ENCODE measurements at places on chromosomes 5 and 9.
A peak's percentile ranks its signal among the peaks of the same experiment; 100 is the strongest.

DNA sequence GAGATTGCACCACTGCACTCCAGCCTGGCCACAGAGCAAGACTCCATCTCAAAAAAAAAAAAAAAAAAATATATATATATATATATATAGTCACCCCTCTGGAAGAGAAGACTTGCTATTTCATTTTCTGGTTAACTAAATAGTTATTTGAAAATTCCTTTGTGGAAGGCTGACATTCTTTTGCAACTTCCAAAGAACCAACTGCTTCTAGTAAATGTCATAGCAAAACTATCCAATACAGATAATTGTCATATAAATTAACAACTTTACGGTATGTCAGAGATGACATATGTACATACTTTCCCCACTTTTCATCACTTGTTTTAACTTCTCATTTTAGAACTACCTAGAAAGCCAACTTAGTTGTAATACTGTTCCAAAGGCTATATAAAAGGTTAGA is 50.9 kb downstream of the PRUNE2 start:
- no peak for DNase-seq

GRCh38 chr9:36855448-36856315 is 178.4 kb downstream of the PAX5 start:
- peak; percentile 61 for DNase-seq

DNA sequence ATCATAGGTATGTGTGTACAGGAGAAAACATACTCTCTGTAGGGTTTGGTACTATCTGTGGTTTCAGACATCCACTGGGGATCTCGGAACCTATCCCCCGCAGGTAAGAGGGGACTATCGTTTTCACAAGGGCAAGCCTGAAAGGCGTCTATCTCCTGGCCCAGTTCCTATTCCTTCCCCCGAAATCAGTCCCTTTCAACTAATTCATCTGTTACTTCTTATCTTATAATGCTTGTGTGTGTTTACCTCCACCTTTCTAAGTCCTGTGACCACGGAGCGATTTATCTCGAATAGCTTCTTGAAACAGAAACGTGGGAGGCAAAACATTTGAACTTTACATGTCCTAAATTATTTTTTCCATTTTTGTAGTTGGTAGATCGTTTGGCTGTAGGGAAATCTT is 11.4 kb downstream of the ABO start:
- DNase-seq = no peak

DNA sequence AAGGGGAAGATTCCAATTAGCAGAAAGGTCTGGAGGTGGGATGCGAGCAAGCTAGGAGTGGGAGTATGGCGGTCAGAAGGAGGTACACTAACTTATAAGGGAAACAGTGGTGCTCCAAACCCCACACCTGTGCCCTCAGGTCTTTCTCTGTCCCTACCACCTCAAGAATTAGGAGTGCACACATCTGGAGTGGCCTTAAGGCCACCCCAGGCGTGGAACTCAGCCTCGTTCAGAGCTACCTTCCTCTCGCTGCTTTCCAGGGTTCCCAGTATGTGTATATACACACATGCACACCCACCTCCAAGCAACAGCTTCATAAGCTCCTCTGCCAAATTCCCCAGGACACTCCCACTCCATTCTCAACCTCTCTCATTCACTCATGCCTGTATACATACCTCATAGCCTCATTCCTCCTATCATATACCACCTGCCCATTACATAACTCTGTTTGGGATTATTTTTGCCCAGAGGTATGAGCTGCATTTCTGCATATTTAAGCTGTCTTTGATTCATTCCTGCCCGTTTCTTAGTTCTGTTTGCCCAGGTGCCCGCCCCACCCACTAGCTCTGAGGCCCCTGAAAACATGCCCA is 118.7 kb downstream of the PSD2 start:
- no peak for DNase-seq

DNA sequence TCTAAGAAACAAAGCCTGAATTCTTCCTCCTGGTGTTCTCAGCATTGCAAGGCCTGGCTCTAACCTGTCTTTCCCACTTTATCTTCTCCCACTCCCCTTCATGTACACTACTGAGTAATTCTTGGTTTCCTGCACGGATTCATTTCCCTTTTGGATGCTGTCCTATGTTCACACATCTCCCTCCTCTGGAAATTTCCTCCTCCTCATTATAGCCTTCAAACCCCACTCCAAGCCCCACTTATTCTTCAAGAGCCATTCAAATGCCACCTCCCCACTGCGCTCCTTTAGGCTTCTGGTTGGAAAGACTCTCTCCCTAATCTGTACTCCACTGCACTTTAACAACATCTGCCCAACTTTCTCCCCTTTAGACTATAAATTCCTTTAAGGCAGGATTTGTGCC is 28.2 kb upstream of the C5orf63 start:
- DNase-seq = no peak

GRCh38 chr5:176774216-176775171 is 35.9 kb upstream of the UNC5A start:
- DNase-seq = no peak

DNA sequence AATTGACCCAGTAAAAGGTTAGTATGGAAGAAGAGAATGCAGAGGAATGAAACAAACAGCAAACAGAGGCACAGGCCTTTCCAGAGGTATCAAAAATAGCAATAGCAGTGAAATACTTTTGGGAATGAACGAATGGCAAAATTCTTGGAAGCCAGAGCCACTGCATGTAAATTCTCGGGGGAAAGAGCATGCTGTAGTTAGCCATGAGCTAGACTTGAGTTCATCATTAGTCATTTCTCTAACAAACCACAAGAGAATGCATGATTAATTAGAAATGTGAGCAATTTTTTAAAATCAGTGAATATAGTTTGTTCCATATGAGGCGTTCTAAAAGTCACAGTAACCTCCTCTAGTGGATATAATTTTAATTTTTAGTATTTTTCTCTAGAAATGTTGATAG is 170.3 kb upstream of the PRR16 start:
- no peak for DNase-seq

- DNase-seq = no peak
These were observed 9.0 kb downstream of the NRARP start for GRCh38 chr9:137293094-137293481.

DNA sequence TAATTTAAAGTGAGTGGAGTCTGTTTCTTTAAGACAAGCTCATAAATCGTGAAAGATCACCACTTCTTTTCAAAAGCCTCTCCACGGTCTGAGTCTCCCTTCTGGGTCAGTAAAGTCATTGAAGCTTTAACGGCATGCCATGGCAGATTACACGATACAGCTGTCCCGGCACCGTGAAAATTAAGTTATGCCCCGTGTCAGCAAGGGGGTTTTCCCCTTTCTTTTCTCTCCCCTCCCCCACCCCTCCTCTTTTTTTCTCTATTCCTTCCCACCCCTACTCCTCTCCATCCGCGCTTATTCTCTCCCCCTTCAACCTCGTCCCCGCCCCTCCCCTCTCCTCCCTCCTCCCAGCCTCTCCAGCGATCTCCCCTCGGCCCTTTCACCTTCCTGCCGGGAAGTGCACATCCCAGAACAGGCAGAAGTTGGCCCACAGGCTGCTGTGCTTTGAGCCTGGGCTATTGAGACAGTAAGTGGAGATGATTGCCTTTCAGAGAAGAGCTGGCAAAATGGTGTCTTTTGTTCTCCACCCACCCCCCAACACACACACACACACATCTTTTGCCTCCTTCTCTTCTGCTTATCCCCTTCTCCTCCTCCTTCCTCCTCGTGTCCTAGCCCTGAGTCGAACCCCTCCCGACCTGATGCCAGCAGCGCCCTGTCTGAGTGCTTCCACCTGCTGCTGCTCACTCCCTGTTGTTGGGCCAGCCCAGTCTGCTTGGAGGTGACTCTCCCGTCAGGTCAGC is 44.1 kb downstream of the GAS1 start:
- DNase-seq = no peak

DNA sequence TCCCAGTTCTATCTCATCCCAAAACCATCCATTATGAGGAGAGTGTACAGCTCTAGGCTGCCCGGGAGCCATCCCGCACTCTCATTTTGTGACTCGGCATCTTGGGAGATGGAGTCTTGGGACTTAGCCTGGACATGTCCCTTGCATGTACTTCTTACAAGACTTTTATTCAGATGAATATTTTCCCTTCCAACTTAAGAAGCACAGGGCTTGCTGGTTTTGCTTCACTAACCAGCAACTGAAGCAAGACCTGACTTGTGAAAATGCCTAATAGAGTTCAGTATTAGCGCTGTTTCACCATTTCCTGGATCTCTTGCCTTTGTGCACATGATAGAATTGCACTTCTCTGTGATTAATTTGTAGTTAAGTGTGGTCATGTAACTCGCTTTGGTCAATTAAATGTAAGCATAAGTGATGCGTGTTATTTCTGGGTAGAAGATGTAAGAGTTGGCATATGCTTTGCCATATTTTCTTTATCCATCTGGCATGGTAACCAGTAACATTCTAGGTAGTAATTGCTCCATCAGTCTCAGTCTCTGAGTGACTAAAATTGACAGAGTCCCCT is 55.8 kb downstream of the PDCD1LG2 start:
- DNase-seq = no peak

DNA sequence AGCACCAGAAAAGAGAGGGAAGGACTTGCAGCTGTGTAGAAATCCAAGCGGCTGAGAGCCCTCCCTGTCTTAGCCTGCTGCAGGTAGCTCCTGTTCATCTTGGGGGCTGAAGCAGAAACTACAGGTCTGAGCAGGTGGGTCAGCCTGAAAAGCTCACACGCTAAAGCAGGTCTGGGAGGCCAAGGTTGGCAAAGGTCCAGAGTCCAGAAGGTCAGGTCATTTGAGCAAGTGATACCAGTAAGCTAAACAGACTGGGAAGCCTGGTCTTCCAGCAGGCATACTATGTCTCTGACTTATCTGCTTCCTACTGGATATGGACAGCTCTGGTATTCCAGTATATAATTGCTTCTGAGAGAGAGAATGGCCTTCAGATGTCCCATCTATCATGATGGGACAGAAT is 26.2 kb downstream of the PTCD2 start:
- DNase-seq = no peak

- DNase-seq = no peak
These were observed 12.7 kb upstream of the GPR21 start for GRCh38 chr9:123020796-123021195.

- no peak for DNase-seq
These were observed 32.0 kb downstream of the PTGS1 start for GRCh38 chr9:122402874-122403273.

GRCh38 chr9:136051453-136051836 is 43.6 kb downstream of the NACC2 start:
- DNase-seq = no peak

DNA sequence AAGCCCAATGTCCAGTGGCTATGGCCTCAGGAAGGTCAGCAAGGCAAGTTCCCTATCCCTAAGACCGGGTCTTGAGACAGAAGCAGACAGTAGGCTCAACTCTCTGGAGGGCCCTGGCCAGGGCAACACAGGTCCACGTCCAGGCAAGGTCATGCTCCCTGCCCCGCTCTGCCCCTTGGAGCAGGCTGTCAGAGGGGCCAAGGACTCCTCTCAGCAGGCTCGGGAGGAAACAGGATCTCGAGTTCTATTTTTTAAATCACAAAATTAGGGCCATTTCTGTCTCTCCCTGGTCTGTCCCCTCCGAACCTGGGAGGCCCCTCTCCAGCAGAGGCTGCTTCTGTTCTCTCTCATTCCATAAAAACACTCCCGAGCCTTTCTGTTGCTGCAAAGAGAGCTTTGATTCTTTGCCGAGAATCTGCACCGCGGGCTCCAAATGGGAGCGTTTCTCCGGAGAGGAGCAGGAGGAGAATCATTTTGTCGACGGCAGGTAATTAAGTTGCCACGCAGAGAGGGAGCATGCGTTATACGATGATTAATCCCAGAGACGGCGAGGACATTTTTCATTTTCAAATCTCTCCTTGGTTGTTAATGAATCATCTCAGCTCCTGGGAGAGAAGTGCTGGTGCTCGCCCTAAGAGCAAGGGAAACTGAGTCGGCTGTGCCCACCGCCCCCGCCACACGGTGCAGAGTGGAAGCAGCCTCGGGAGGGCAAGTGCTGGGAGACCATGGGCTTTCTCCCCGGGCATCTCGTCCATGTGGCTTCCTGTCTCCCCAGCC is 24.5 kb upstream of the FCN1 start:
- DNase-seq = no peak

GRCh38 chr5:4078544-4078943 is 482.9 kb downstream of the IRX1 start:
- DNase-seq = no peak

DNA sequence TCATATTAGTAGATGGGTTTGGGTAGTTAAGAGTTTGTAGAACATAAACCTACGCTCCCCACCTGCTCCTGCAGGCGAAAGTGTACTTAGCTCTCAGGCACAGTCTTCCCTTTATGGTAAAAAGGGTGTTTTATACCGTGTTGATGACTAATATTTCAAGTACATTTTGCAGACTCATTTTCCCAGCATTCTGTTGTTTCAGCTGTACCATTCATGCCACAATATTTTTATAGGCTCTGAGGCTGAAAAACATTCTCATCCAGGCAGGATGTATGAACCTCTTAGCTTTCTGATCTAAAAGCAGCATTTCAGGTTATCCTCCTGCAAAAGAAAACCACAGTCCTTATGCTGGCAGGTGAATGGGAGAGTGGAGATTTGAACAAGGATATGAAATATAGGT is 231.4 kb downstream of the NR2F1-AS1 start:
- no peak for DNase-seq

DNA sequence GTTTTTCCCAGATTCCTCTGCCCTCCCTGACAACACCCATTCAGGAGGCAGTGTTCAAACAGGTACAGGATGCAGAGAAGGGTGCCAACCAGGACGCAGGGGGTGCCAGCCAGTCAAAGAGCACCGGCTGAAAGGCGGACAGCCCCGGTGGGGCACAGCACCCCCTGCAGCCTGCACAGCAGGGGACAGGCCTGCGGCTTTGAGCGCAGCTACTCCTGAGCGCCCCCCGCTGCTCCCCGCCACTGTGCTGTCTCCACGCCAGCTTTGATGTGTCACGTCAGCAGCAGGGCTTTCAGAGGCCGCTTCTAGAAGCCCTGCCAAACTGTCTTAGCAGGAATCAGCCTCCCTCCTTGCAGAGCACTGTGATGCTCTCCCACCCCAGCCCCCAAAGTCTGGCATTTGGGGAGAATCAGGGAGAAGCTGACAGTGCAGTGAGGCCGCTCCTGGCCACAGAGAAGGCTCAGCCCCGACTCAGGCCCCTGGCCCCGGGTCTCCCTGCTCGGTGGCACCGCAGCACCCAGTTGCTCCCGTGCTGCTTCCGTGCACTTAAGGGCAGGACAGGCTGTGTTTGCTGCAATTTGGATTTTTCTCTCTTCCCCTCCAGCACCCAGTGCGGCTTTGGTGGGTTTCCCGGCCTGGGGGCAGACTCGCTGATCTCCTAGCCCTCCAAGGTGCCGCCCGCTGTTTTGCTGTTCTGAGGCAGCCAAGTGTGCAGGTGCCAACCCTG is 20.3 kb downstream of the AK8 start:
- DNase-seq = no peak

GRCh38 chr5:137589185-137589584 is 90.1 kb upstream of the SPOCK1 start:
- no peak for DNase-seq

GRCh38 chr9:76313771-76314170 is 80.5 kb downstream of the RFK start:
- DNase-seq = no peak

Data from activated naive CD4-positive, alpha-beta T cell treated with anti-CD3 and anti-CD28 coated beads for 36 hours (primary cell).